ENCODE measurements at places on chromosomes 16 and 17.
A peak's percentile ranks its signal among the peaks of the same experiment; 100 is the strongest.

GRCh38 chr17:9537177-9537776 is 38.3 kb downstream of the STX8 start:
- no peak for DNase-seq

DNA sequence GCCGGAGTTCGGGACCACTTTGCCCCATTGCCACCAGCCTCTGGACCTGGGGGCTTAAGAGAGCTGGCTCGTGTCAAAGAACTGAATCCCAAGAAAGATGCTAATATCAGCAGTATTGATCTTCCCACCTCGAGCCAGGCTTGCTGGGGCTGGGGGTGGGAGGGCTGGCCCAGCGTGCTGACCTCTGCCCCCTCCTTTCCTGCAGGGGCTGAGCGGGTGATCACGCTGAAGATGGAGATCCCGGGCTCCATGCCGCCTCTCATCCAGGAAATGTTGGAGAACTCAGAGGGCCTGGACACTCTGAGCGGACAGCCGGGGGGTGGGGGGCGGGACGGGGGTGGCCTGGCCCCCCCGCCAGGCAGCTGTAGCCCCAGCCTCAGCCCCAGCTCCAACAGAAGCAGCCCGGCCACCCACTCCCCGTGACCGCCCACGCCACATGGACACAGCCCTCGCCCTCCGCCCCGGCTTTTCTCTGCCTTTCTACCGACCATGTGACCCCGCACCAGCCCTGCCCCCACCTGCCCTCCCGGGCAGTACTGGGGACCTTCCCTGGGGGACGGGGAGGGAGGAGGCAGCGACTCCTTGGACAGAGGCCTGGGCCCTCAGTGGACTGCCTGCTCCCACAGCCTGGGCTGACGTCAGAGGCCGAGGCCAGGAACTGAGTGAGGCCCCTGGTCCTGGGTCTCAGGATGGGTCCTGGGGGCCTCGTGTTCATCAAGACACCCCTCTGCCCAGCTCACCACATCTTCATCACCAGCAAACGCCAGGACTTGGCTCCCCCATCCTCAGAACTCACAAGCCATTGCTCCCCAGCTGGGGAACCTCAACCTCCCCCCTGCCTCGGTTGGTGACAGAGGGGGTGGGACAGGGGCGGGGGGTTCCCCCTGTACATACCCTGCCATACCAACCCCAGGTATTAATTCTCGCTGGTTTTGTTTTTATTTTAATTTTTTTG is 8.5 kb downstream of the GJD3 start:
- DNase-seq, result no peak

DNA sequence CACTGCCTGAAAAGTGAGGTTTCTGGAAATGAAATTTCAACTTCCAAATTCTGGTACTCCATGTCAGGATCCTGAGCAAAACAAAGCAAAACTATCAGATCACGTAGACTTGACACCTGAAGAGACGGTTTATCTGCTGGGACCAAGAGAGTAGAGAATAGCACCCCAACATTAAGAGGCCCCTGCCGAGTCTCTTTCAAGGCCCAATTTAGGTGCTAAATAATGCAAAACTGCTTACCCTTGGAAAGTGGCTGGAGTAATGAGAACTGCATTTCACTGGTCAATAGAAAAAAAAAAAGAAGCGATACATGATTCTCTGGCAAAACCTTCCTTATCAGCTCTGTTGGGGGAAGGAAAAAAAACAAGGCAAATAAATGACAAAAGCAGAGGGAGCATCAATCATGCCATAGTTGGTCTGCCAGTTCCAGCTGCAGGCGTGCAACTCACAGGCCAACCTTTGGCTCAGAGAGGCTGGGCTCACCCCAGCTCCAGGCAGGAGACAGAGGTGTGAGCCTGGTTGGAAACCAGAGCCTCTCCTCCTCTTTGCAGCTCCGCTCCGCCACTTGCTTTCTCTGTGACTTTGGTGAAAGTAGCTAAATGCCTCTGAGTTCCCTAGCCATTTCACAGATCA is 595.2 kb downstream of the TOX3 start:
- no peak for DNase-seq

- DNase-seq, result no peak
These were observed 1.7 kb upstream of the BRCA1 start for GRCh38 chr17:43126911-43127290.

DNA sequence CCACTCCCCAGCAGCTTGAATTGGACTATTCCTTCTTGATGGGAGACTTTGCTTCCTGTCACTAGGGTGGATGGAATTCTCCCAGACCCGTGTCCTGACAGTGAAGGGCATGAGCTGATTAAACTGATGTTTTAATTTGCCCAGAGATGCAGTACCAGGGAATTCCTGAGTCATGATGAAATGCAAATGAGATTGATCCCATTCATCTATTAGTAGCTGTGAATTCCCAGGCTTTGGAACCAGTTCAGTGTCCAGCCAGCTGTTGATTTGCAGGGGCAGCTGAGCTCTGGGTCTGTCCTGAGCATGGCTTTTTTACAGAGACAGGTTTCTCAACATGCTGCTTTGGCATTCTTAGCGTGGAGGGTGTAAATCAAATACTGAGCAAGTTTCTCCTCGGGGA is 157.9 kb downstream of the PITPNC1 start:
- no peak for DNase-seq

DNA sequence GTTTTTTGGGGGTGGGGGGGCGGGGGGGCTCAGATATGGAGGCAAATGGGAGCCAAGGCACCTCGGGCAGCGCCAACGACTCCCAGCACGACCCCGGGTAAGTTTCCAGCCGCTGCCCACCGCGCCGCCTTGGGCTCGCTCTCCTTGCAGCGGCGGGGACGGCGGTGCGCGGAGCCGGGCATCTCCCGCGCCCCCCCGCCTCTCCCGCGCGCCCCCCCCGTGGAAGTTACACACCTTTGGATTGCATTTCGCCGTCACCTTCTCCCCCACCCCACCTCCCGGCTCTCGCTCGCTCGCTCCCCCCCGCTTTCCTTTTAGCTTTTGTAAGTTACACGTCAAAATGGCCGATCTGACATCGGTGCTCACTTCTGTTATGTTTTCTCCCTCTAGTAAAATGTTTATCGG is 387 bp downstream of the MSI2 start:
- DNase-seq, result no peak

DNA sequence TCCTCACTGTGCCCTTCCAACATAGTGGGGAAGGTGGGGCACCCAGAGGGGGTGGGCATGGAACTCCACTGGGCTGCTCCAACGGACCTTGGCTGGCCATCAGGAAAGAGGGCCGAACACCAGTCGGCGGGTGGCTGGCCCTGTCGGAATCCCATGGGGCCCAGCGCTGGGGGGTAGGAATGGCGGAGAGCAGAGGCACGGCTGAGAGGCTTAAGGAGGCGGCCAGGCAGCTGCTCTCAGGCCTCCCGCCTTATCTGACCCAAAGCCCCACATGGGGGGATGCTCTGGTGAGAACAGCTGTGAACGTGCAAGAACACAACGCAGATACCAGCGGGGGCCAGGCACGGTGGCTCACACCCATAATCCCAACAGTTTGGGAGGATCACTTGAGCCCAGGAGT is 4.4 kb upstream of the MYO1C start:
- DNase-seq, result no peak

DNA sequence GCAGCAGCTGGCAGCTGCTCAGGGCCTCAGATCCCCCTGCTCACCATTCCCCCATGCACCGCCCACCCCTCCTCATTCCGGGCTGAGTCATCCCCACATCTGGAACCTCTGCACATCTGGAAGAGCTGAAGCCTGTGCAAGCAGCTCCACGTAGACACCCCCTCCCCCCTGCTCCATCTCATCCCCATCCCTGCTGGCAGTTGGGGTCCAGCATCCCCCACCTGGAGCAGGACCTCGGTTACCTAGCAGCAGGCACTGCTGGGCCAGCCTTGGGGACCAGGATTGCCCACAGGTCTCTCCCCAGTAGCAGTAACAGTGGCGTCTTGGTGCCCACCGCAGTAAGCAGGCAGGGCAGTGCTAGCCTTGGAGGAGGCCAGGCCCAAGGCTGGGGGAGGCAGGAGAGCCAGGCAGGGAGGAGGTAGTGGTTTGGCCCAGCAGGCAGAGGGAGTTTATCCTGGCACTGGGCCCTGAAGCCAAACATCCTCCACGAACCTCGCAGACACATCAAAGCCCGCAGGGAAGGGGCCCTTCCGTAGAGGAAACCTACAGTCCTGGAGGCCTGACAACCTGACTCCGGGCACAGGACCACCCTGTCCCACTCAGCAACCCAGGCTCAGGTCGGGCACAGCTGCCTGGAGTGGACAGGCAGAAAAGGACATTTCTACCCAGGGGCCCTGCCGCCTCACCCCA is 7.7 kb upstream of the TMEM92 start:
- DNase-seq, result no peak

DNA sequence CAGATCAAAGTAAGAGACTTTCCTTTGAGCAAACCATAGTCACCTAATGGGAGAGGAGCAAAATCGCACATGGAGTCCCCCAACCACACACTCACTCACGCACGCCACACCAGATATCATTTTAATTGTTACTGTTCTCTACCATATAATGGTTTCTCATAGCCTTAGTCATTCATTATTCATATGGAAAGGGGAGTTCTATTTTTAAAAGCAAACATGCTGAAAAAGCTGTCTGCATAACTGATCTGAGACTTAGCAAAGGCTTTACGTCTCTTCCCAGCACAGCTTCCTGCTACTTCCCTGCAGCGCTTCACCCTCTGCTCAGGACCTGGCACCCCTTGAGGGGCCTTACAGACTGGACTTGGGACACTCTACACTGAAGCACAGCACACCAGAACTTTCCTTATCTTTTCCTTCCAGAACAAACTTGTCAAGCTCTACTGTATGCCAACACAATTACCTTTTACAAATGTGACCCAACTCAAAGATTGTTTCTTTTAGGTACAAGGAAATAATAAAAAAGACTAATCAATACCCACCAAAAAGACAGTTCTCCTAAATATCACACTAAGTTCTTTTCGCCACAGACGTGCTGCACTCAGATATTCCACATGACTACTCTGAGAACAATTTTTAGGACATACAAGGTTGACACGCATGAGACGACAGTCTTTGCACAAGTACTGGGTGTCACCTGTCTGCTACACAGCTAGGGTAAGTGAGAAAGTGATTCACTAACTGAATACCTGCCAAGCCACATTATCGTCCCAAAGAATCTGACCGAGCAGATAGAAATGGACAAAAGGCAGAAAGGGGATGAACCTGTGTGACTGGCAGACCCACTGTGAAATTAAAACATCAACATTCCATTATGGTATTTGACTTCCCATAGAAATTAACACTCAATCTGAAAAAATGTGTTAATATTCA is 21.5 kb downstream of the SRP68 start:
- DNase-seq, result no peak

GRCh38 chr17:75138519-75138918 is 7.0 kb upstream of the NT5C start:
- no peak for DNase-seq

- no peak for DNase-seq
These were observed 7.8 kb downstream of the BFAR start for GRCh38 chr16:14640538-14640937.

- DNase-seq, result no peak
These were observed 554.7 kb downstream of the RBFOX1 start for GRCh38 chr16:7887316-7887715.

- peak; percentile 85 for DNase-seq
These were observed 7.4 kb upstream of the ABR start for GRCh38 chr17:1186923-1187771.

DNA sequence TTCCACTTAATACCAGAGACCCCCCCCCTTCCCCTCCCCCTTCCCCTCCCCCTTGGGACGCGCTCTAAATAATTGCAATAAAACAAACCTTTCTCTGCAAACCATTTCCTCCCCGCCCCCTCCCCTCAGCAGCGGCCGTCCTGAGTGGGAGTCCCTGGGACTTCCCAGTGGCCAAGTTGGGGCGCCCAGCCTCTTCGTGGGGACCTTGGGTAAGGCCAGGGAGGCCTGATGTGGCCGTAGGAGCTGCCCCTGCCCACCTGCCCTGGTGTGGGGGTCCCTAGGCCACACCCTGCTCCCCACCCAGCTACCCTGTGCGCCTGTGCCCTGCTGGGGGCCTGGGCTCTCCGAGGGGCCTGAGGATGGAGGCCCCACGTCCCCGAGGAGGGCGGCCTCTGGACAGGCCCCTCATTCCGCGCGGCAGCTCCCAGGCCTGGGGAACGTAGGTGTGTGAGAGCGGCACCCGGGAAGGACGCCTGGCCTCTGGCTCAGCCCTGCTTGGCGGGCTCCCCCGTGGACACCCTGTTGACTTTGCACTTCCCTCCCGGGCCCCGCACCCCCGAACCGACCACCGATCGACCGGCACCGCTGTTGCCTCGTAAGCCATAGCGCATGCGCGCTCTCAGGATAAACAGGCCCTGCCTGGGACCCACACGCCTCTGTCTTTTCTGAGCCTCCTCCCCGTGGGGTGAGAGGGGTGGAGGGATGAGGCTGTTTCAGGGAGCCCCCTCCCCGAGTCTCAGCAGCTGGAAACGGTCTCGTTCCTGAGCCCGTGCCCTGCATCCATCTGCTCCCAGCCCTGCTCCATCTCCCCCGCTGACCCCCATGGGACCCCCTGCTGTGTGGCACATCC is 9.0 kb downstream of the NTHL1 start:
- DNase-seq, result no peak

- DNase-seq, result no peak
These were observed 869 bp downstream of the ZNF48 start for GRCh38 chr16:30395992-30396585.

DNA sequence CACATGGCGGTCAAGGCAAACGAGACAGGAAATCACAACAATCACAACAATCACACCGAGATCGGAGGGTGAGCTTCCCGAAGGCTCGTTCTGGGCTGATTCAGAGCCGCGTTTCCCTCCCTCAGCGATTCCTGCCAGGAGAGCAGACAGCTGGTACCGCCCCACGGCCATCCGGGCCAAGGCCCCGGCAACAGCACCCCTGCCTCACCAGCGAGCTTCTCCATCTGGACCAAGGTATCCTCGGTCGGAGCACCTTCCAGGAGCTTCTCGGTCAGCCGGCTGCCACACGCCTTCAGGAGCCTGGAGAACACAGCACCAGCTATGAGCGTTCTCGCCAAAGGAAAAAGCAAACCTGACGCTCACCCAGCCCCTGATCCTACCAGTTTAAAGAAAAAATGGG is 15.2 kb upstream of the PLD6 start:
- DNase-seq, result no peak

GRCh38 chr17:56130631-56131030 is 22.6 kb upstream of the ANKFN1 start:
- no peak for DNase-seq

- DNase-seq, result no peak
These were observed 6.2 kb downstream of the RBFOX1 start for GRCh38 chr16:7338826-7339225.

DNA sequence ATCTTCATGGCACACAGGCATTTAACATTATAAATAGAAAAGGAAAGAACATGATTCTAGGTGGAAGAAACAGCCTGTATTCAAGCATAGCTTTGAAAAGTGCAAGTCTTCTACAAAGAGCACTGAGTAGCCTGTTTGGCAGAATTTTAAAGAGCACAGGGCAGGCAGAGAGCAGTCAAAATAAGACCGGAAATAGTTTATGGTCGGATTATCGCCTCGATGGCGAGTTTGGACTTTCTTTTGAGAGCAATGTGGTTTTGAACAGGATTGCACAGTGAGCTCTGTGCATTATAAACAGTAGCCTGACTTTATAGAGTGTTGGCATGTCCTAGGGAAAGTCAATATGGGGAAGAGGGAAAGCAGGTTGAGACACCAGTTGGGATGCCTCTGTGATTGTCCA is 6.2 kb upstream of the TMEM100 start:
- DNase-seq, result no peak

- no peak for DNase-seq
These were observed 7.1 kb downstream of the FAHD1 start for GRCh38 chr16:1834096-1834495.

GRCh38 chr17:51439395-51440229 is 179.3 kb downstream of the UTP18 start:
- DNase-seq, result no peak
